Activated naive CD4-positive, alpha-beta T cell treated with anti-CD3 and anti-CD28 coated beads, Interleukin-2, amount 10 ng/mL, durations not matched to agents 7 days and 5 days (primary cell): ENCODE measurements at places on chromosomes 5 and 9.

- DNase-seq = peak; percentile 78
Observed at GRCh38 chr9:123322273-123323195, 33.5 kb upstream of the CRB2 start.

GRCh38 chr9:114924327-114924726, 6.1 kb downstream of the TNFSF8 start:
- DNase-seq = no peak

GRCh38 chr5:53180991-53181390, 71.4 kb upstream of the MOCS2 start:
- DNase-seq = no peak

- peak; percentile 10 for DNase-seq
Observed at GRCh38 chr5:135487037-135487395, 34.9 kb upstream of the TIFAB start.

- no peak for DNase-seq
Observed at GRCh38 chr5:82917584-82917983, 159.6 kb downstream of the TMEM167A start.

- DNase-seq = no peak
Observed at GRCh38 chr9:135746565-135746964, 44.6 kb downstream of the KCNT1 start.
